ENCODE measurements at places on chromosomes 5 and 9.

DNA sequence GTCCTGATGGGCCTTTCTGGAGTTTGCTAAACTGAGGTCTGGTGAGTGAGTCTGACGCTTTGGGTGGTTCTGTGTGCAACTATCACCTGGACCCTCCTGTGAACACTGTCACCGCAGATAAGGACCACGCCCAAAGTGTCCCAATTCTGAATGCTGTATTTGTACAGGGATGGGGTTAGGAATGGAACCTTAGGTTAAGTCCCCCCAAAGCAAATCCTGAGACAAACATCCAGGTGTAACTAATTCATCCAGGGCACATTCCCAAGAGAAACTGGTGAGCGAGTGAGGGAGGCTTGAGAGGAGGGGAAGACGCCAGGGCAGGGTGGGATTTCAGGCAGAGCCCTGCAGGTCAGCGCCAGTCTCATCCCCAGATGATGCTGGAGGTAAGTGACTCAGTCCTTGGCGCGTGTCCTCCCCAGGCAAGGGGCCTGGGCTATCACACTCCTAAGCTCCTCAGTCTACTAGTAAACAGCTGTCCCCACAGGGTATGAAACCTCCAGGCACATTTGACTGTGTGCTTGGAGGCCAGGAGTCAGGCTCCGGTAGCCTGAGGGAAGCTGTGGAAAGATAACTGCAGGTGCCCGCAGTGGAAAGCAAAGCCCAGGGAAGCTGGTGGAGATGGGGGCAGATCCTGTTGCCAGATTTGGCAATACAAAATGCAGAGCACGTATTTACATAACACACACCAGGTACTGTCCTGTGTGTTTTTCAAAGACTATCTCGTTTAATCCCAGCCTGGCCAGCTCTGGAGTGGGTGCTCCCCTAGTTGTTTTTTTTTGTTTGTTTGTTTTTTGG is 66.7 kb downstream of the IL6ST start:
- DNase-seq = no peak

DNA sequence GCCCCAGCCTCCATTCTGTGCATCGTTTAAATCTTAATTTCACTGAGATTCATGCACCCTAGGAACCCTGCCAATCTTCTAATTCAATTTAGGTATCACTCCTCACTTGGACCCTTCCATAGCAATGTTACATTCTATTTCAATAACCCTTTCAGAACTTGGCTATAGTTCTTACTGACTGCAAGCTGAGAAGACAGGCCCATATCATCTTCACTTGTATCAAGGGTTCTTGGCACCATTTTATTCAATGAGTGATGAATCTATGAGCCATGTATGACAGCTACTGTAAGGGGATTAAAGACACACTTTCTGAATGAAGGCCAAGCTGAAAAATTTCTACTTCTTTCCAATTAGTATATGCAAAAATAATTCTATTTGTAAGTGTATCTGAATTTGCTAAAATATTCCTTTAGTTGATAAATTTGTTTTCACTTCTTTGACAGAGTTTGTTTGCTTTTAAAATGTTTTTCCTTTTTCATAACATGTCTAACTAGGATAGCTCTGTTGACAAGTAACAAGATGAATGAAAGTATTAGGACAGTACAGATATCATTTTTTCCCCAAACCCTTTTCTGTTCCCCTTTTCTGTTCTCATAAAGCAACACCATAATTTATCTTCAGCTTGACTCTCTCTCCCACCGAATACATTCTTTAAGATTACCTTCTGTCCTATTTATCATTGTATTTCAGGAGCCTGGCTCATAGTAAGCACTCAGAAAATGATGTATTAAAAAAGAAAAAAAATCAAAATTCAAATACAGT is 9.6 kb downstream of the ITGA2 start:
- no peak for DNase-seq

DNA sequence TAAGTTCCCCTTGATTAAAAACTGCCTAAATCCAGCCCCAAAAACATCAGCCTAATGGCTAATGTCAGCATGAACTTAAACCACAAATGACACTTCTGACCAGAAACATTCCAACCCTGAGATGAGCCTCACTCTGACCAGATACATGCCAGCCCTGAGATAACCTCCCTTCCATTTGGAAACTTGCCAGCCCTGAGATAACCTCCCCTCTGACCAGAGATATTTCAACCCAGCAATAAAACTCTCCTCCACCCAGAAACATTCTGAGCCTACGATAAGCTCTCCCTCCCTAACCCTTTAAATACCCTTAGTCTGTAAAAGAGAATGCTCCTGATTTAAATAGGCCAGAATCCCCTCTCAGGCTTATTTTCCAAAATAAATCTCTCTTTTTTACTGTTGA is 1035.7 kb upstream of the NUDT12 start:
- no peak for DNase-seq

DNA sequence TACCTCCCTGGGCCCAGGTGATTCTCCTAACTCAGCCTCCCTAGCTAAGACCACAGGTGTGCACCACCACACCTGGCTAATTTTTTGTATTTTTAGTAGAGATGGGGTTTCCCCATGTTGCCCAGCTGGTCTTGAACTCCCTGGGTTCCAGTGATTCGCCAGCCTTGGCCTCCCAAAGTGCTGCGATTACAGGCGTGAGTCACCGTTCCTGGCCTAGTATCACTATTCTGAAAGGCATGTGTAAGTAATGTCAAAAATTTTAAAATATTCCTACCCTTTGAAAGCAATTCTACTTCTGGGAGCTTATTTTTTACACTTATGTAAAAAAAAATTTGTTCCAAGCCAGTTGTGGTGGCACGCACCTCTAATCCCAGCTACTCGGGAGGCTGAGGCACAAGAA is 27.1 kb upstream of the TLE1 start:
- no peak for DNase-seq

- DNase-seq = no peak
These were observed 32.0 kb downstream of the UNC13B start for GRCh38 chr9:35193762-35194161.

- peak; percentile 21 for DNase-seq
These were observed 497.4 kb upstream of the CYLC2 start for GRCh38 chr9:102497709-102498108.

DNA sequence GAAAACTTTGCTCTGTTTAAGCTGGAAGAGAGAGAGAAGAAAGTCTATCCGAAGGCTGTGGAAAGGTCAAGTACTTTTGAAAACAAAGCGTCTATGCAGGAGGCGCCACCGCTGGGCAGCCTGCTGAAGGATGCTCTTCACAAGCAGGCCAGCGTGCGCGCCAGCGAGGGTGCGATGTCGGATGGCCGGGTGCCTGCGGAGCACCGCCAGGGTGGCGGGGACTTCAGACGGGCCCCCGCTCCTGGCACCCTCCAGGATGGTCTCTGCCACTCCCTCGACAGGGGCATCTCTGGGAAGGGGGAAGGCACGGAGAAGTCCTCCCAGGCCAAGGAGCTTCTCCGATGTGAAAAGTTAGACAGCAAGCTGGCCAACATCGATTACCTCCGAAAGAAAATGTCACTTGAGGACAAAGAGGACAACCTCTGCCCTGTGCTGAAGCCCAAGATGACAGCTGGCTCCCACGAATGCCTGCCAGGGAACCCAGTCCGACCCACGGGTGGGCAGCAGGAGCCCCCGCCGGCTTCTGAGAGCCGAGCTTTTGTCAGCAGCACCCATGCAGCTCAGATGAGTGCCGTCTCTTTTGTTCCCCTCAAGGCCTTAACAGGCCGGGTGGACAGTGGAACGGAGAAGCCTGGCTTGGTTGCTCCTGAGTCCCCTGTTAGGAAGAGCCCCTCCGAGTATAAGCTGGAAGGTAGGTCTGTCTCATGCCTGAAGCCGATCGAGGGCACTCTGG is 32.6 kb downstream of the CD180 start:
- DNase-seq = no peak

Data from SHP77 (cell line).